Stimulated activated CD8-positive, alpha-beta memory T cell treated with anti-CD3 and anti-CD28 coated beads, Interleukin-4, amount 100 ng/mL, for 1 hour (primary cell): ENCODE measurements at places on chromosomes 13 and 19.

DNA sequence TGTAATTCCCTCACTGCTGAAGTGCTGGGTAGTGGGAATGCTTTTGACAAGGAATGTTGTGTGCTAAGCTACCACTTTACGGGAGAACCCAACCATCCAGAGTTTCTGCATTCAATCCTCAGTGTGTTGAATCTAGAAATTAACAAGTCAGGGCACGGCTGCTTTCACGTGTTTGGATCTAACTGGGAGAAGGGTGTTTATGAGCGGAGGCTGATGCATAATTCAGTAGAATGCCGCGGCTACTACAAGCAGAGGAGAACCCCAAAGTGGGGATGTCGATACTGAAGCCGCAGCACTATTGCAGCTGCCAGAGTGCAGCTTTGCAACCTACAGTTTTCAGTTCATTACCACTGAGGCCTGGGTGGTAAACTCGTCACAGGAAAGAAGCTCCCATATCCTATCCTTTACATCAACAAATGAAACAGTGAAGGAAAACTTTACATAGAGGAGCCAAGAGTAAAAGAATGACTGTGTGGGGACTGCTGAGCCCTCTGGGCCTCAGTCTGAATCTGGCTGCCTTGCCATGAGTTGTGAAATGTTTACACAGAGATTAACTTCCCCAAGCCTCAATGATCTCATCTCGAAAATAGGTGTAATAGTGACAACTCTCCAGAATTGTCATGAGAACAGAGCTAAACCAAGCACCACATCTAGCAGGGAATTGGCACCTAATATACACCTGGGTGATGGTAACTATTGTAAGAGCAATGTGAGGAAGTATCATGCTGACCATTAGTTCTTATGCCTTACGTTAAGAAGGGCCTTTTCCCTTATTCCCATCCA, 531.7 kb downstream of the MYO16 start:
- no peak for DNase-seq

DNA sequence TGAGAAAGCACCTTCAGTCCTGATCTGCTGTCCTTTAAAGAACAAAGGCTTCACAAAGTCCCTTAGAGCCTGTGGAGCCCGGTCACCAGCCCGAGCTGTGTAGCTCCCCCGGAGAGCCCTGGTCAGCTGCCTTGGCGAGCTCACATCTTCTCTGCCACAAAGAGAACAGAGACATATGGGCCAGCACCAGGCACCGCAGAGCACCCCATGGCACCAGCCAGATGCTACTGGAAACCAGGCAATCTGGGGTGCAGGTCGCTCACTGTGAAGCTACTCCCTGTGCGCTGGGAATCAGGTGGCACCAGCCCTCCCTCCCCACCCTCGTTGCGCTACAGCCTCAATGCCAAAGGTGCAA, 44.3 kb upstream of the F7 start:
- DNase-seq, result no peak

DNA sequence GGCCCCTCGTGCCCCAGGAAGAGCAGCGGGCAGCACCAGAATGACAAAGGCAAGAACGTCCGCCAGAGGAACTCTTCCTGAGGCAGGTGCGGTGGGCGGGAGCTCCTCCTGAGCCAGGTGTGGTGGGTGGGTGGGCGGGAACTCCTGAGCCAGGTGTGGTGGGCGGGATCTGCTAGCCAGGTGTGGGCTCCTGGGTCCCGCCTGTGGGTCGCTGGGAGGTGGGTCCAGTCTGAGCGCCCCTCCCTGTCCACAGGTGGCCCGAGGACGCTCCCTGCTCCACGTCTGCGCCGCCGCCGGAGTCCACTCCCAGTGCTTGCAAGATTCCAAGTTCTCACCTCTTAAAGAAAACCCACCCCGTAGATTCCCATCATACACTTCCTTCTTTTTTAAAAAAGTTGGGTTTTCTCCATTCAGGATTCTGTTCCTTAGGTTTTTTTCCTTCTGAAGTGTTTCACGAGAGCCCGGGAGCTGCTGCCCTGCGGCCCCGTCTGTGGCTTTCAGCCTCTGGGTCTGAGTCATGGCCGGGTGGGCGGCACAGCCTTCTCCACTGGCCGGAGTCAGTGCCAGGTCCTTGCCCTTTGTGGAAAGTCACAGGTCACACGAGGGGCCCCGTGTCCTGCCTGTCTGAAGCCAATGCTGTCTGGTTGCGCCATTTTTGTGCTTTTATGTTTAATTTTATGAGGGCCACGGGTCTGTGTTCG, 7.0 kb upstream of the HCN2 start:
- no peak for DNase-seq

DNA sequence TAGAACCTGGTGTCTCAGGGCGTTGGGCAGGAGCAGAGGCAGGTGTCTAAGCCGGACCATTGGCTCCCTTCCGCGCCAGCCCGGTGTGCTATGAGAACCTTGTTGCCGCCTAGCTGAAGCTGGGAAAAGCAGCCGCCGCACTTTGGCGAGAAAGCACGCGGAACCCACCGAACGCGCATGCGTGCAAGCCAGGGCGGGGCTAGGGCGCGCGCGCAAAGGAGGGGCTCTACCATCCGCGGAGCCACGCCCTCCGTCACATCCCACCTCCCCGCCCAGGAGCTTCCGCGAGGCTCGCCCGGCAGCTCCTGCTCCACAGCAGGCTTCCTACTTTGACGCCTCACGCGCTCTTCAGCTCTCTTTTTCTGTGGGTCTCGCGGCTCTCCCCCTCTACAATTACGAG, 51.3 kb downstream of the WDR87 start:
- DNase-seq, result no peak

DNA sequence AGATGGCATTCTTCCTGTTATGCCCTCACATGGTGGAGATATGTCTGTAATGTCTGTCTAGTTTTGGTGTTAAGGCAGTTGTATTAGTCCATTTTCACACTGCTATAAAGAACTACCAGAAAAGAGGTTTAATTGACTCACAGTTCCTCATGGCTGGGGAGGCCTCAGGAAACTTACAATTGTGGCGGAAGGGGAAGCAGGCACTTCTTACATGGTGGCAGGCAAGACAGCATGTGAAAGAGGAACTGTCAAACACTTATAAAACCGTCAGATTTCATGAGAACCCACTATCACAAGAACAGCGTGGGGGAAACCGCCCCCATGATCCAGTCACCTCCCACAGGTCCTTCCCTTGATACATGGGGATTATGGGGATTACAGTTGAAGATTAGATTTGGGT, 3.2 kb downstream of the ZNF441 start:
- no peak for DNase-seq

GRCh38 chr13:46613409-46614049, 60.6 kb downstream of the LRCH1 start:
- no peak for DNase-seq

DNA sequence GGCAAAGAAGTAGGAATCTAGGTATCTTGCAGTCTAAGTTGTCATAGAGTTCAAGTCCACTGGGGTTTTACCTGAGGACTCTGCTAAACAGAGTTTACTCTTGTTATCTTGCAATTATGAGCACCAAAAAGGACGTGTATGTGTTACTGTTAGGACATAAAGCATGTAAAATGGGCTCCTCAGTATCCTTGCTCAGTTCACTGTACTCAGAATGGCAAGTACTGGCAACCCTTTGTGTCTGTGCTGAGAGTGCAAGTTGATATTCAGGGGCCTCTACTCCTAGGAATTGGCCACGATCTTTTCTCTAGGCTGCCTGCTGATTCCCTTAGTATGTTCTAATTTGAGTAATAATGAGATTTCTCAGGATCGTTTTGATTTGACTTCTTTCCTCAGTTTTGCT, 13.3 kb downstream of the TDRD3 start:
- DNase-seq, result no peak

DNA sequence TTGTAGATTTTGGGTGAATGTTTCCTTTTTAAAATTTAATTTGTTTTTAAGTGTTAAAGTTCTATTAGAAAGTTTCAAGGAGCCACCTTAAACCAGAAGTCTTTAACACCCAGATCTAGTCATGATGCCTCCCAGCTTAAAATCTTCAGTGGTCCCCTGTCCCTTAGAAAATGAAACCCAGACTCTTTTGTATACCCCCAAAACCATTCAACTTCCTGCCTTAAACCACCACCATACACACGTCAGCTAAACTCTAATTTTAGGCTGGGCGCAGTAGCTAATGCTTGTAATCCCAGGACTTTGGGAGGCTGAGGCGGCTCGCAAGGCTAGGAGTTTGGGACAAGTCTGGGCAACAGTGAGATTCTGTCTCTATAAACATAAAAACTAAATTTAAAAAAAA, 37.9 kb downstream of the N4BP2L1 start:
- DNase-seq, result no peak

DNA sequence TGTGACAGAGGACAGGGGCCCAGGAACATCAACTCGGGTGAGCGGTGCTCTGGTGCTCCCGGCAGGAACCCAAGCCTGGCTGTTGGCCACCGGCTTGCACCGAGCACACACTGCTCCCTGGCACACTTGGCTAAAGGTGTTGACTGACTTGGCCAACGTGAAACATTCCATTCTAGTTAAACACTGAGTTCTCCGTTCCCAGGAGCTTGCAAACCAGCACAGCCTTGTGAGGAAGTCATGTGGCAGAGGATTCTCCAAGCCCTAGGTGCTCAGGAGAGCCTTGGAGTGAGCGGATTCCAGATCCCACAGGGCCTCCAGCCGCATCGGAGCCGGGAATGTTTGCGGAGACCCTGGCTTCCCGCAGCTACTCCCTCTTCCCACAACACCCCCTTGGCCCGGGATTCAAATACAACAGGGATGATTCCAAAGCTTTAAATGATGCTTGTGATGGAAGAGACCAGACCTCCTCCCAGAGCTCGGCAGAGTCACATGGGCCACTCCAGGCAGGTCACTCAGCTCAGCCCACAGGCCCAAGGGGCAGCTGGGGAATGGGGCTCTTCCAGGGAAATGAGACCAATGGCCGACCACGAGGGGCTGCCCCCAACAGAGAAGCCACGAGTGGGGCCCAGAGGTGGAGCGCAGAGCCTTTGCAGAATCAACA, 2.9 kb downstream of the C13orf46 start:
- DNase-seq, result no peak

DNA sequence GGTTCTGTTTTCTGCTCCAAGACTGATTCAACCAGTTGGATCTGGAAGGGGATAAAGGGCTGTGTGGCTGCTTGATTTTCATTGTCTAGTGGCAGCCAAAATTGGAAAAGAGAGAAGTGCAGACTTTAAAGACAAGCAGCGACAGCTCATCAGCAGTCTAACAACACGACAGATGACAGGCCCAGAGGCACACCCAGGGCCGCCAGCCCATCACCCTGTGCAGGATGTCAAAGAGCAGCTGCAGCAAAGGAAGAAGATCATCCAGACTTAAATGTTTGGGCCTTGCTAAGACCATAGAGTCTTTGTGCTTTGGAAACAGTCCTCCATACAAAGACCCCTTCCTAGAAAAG, 421.0 kb upstream of the KLF12 start:
- no peak for DNase-seq

DNA sequence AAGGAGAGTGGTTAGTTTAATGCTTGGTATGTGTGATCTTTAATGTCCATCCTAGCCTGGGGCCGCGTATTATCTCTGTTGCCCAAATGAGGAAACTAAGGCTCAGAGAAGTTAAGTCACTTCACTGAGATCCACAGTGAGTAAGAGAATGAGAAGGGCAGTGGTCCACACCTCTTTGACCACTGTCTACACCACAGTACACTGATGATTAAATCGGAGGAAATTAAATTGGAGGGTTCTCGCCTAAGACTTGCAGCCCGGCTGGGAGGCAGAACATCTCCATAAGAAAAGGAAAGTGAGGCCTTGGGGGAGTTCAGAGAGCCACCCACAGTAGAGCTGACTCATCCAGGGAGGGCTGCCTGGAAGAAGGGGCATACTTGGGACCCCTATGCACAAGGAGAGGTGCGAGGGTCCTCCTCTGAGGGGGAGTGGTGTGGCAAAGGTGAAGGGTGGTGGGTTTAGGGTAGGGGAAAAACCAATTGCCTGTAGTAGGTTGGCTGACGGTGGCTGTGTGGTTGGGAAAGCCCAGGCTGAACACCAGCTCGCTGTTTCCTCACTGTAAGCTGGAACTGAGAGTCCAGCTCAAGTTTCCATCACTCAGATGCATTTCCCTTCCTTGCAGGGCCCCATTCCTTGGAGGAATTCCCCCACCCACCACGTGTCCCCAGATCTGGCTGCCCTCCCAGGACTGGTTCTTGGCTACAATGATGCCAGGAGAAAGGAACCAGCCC, 15.0 kb upstream of the DHRS12 start:
- no peak for DNase-seq

DNA sequence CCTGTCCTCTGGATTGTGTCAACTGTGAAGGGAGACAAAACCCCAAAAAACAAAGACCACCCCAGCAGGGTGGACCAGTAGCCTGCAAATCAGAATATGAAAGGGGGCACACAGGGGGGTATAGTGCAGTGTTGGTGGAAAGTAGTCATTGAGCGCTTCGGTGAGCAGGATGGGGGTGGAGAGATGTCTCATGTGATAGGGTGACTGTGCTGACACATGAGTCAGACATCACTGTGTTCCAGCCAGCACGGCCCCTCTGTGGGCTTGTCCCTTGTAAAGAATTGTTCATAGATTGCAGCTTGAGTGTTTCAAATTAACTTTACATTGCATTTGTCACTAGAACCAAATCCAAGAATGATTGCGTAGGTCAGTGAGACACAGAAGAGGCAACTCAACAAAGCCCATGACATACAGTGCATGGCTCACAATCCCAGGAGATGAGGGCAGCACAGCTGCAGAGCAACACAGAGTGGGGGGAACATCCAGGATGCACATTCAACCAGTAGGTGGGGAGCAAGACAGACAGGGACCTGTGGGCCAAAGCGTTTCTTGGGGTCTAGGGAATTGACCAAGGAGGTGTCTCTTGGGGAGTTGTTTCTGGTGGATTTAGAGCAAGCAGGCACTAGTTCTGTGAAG, 7.5 kb downstream of the ZNF440 start:
- no peak for DNase-seq

- DNase-seq, result no peak
Observed at GRCh38 chr13:31885994-31886393, 145.6 kb upstream of the FRY start.

- peak; percentile 97 for DNase-seq
Observed at GRCh38 chr19:53467485-53468262, at the start of gene ZNF813. Gene ZNF813 (plus strand): TSS chr19:53467733. CDS start chr19:53483823, 16,090 bp downstream.

DNA sequence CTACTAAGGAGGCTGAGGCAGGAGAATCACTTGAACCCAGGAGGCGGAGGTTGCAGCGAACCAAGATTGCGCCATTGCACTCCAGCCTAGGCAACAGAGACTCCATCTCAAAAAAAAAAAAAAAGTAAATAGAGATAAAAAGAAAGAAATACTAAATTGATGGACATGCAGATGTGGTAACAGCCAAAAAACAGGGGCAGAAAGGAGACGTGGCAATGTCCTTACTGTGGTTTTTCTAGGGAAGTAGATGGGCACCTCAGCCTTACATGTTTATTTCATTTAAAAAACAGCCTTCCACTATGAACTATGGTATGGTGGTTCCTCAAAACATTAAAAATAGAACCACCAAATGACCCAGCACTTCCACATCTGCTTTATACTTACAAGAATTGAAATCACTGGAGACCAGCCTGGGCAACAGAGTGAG, 6.5 kb upstream of the EIF3G start:
- no peak for DNase-seq
